ENCODE measurements at places on chromosomes 2 and 18.

DNA sequence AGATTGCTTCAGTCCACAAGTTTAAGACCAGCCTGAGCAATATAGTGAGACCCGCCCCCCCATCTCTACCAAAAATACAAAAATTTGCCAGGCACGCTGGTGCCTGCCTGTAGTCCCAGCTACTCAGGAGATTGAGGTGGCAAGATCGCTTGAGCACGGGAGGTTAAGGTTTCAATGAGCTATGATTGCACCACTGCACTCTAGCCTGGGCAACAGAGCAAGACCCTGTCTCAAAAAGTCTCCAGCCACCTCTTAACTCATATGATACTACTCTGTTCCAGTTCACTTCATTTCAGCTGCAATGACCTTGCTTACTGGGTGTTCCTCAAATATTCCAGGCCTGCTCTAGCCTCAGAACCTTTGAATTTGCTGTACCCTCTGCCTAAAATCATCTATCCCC, 11.4 kb downstream of the MEMO1 start:
- no peaks in the 10 kb centered on the region for H3K27me3 ChIP-seq
- no peak overlapping the region for H3K4me3 ChIP-seq
- no peak overlapping the region for H3K27ac ChIP-seq
- no peak for DNase-seq
- H3K4me1 ChIP-seq: no peaks in the 10 kb centered on the region

DNA sequence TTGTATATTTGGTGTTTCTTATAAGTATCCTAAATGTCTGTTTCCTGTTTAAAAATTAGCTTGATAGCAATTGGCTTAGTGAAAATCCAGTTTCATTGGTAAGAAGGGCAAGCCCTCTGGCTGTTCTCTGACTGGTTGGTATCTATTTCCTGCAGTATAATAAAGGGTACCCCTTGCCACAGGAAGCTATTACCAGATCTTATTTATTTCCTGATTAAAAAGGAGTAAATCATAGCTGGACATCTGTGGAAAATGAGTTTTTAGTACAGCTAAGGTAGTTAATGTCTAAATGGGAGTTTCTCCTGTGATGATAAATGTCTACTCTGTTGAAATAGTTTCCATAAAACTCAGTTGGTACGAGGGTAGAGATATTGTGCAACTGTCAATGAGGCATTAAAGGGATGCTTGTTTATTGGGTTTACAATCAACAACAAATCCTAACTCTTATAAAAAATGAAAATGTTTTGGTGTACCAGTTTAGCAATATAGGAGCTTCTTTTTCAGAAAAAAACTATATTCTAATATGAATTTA, 58.7 kb downstream of the FASTKD2 start:
- no peak overlapping the region for H3K4me3 ChIP-seq
- H3K4me1 ChIP-seq: peaks cover 2% of the 10 kb centered on the region
- H3K27me3 ChIP-seq: no peaks in the 10 kb centered on the region
- no peaks in the 10 kb centered on the region for H3K36me3 ChIP-seq

GRCh38 chr2:232568161-232568560, 17.7 kb downstream of the EIF4E2 start:
- DNase-seq: no peak
- no peaks in the 10 kb centered on the region for H3K27me3 ChIP-seq
- H3K36me3 ChIP-seq: peaks cover 17% of the 10 kb centered on the region
- H3K4me1 ChIP-seq: no peaks in the 10 kb centered on the region

- H3K4me3 ChIP-seq: peak overlapping the region; percentile 98
- H3K36me3 ChIP-seq: no peaks in the 10 kb centered on the region
- H3K4me1 ChIP-seq: no peaks in the 10 kb centered on the region
- DNase-seq: peak; percentile 52
Observed at GRCh38 chr2:203328760-203329540, 756 bp downstream of the ABI2 start.

GRCh38 chr18:44957461-44957860, 276.8 kb downstream of the SETBP1 start:
- peaks cover 9% of the 10 kb centered on the region for H3K4me1 ChIP-seq
- no peak for DNase-seq
- no peak overlapping the region for H3K4me3 ChIP-seq
- H3K27ac ChIP-seq: no peak overlapping the region
- no peaks in the 10 kb centered on the region for H3K27me3 ChIP-seq

- H3K27me3 ChIP-seq: no peaks in the 10 kb centered on the region
- no peak overlapping the region for H3K27ac ChIP-seq
- no peak overlapping the region for H3K4me3 ChIP-seq
- no peaks in the 10 kb centered on the region for H3K4me1 ChIP-seq
Observed at GRCh38 chr2:111198701-111199100, 78.0 kb downstream of the BCL2L11 start.

DNA sequence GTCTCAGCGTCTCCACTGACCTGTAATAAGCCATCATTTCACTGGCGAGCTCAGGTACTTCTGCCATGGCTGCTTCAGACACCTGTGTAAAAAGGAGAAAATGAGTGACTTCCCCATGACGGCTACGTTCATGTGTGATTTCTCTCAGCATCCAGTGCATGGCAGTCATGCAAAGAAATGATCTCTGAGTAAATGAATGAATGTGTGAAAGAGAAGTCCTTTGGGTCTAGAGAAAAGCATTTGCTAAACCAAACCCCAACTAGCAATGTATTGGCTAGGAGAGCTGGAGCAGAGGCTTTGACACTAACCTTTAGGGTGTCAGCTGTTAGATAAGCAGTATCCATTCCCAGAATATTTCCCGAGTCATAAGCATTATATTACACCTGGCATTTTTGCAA, 417 bp downstream of the IL1B start:
- no peaks in the 10 kb centered on the region for H3K27me3 ChIP-seq
- H3K4me3 ChIP-seq: no peak overlapping the region
- DNase-seq: no peak
- no peaks in the 10 kb centered on the region for H3K36me3 ChIP-seq

DNA sequence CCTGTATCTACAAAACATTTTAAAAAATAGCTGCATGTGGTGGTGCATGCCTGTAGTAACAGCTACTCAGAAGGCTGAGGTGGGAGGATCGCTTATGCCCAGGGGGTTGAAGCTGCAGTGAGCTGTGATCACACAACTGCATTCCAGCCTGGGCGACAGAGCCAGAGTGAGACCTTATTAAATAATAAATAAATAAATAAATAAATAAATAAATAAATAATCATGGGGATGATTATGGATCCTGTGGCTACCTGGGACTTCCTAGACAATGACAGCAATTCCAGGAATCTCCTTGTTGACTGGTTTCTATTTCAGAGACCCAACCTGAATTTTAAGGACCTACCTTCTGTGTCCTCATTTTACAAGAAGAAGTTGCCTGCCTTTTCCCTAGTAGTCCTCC, 91.5 kb downstream of the KCTD18 start:
- H3K4me1 ChIP-seq: no peaks in the 10 kb centered on the region
- H3K27ac ChIP-seq: no peak overlapping the region
- no peak overlapping the region for H3K4me3 ChIP-seq
- DNase-seq: no peak
- no peaks in the 10 kb centered on the region for H3K27me3 ChIP-seq

GRCh38 chr2:96301865-96302264, 3.5 kb downstream of the SNRNP200 start:
- no peak overlapping the region for H3K27ac ChIP-seq
- no peak for DNase-seq
- H3K4me3 ChIP-seq: no peak overlapping the region
- H3K4me1 ChIP-seq: no peaks in the 10 kb centered on the region

DNA sequence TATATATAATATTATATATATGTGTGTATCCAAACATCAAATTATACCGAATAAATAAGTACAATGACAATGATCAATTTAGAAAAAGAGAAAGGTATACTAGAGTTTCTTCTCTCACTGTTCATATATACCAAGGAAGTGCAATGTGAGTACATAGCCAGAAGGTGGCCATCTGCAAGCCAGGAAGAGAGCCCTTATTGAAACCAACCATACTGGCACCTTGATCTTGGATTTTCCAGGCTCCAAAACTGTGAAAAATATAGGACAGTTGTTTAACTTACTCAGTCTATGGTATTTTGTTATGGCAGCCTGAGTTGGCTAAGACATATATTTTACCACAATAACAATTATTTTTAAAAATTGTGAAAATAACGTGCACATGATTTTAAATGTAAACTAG, 1490.2 kb upstream of the SLC39A10 start:
- DNase-seq: no peak
- no peaks in the 10 kb centered on the region for H3K36me3 ChIP-seq
- no peak overlapping the region for H3K4me3 ChIP-seq
- no peaks in the 10 kb centered on the region for H3K4me1 ChIP-seq

DNA sequence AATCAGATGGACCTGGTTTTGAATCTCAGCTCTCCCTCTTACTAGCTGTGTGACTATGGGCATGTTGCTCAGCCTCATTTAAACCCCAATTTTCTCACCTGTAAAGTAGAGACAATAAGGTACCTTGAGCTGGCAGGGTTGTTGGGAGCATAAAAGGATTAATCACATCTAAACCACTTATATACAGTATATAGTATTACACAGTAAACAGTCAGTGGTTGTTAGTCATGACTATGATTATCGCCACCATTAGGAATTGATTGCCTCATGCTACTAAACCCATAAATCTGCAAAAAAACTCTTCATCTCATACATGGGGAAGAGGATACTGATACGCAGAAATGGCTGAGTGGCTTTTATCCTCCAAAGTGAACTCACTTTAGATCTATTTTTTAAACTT, 65.8 kb downstream of the INO80D start:
- H3K36me3 ChIP-seq: no peaks in the 10 kb centered on the region
- H3K27me3 ChIP-seq: peaks cover 2% of the 10 kb centered on the region
- no peak overlapping the region for H3K27ac ChIP-seq

DNA sequence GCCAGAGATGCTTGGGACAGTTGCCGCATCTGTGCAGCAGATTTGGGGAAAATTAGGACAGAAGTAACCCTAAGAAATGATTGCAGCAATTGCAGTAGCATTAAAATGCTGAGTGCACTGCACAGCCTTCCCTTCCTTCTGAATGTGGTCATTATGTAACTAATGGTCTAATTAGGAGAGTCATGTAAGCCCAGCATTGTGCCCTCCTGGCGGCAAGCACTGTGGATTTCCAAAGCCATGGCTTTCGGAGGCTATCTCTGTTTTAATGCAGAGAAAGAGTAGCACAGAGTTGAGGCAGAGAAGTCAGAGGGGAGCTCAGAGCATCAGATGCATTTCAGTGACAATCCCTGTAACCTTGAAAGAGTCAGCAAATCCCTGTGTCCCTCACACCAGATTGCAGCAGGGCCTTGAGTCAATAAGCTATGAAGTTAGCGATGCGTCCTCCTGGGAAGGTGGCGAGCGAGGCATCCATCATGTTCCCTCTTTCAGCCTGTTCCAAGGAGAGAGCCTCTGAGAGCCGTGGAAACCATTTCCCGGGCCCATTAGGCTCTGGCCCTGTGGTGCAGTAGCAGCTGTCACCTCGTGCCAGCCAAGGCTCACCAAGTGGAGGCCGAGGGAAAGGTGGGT, 307.2 kb downstream of the FBXO15 start:
- no peaks in the 10 kb centered on the region for H3K4me1 ChIP-seq
- H3K27me3 ChIP-seq: no peaks in the 10 kb centered on the region
- no peak for DNase-seq
- no peak overlapping the region for H3K27ac ChIP-seq
- no peak overlapping the region for H3K4me3 ChIP-seq
- H3K36me3 ChIP-seq: no peaks in the 10 kb centered on the region

GRCh38 chr2:240737958-240738357, 46.3 kb downstream of the AQP12A start:
- H3K27me3 ChIP-seq: no peaks in the 10 kb centered on the region
- no peak overlapping the region for H3K4me3 ChIP-seq
- H3K36me3 ChIP-seq: no peaks in the 10 kb centered on the region
- H3K27ac ChIP-seq: no peak overlapping the region
- no peaks in the 10 kb centered on the region for H3K4me1 ChIP-seq
- no peak for DNase-seq

DNA sequence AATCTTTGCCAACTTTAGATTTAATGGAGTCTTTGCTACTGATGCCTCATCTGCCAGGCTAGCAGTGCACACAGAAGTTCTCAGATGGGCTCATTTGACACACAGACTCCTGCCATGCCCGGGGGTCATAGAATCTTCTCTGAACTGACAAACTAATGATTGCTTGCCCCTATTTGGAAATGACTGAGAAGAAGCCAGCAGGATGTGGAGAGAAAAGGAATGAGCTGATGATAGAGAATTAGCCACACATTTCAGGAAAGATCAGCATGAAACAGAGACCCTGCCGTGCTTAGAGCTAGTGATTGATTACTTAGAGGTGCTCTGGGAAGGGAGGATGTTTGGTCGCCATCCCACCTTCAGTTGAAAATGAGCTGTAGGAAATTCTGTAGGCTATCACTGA, 178.5 kb downstream of the TPGS2 start:
- no peaks in the 10 kb centered on the region for H3K27me3 ChIP-seq
- H3K4me3 ChIP-seq: no peak overlapping the region
- DNase-seq: no peak
- no peaks in the 10 kb centered on the region for H3K36me3 ChIP-seq
- H3K27ac ChIP-seq: no peak overlapping the region

DNA sequence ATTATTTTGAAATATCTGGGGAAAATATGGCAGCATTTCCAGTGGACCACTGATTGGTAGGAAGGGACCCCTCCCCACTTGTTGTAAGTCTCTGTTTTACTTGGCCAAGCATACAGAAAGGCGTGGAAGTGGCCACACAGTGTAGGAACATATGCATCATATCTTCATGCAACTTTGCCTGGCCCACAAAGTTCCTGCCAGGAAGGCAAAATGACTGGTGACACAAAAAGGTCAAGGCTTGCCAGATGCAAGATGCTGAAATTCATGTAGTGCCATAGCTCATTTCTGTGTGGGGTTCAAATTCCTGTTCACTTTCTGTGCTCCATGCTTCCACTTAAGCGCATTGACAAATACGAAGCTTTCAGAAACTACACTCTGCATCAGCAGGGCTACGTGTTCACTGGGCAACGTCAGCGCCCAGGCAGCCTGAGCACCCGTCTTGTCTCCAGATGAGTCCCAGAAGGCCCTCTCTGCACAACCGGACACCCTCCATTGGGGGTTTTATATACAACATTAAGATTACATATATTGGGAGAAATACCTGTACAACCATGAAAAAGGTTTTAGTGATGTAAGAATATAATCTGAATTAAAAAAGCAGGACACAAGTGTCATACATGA, 3.6 kb downstream of the DYNC2LI1 start:
- no peaks in the 10 kb centered on the region for H3K4me1 ChIP-seq
- H3K27me3 ChIP-seq: no peaks in the 10 kb centered on the region
- no peak overlapping the region for H3K27ac ChIP-seq
- peaks cover 2% of the 10 kb centered on the region for H3K36me3 ChIP-seq
- H3K4me3 ChIP-seq: no peak overlapping the region

DNA sequence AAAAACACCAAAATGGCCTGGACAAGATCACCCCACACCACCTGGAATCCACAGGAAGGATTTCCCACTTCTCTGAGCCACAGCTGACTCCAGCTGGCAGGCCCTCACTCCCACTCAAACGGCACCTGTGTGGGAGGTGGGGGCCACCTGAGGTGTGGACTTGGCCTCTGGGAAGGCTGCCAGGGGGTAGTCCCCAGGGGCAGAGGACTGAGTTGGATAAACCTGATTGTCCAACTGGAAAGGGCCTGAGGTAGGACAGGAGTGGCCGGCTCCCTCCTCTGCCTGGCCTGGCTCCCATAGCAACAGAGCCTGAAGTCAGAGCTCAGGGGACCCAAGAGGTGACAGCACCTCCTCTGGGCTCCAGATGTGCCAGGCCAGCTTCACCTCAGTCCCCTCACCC, 300.2 kb downstream of the CELF4 start:
- DNase-seq: no peak
- H3K27me3 ChIP-seq: no peaks in the 10 kb centered on the region
- no peak overlapping the region for H3K4me3 ChIP-seq
- no peaks in the 10 kb centered on the region for H3K4me1 ChIP-seq
- H3K27ac ChIP-seq: no peak overlapping the region
- no peaks in the 10 kb centered on the region for H3K36me3 ChIP-seq
